ENCODE measurements at places on chromosomes 5 and 9.

DNA sequence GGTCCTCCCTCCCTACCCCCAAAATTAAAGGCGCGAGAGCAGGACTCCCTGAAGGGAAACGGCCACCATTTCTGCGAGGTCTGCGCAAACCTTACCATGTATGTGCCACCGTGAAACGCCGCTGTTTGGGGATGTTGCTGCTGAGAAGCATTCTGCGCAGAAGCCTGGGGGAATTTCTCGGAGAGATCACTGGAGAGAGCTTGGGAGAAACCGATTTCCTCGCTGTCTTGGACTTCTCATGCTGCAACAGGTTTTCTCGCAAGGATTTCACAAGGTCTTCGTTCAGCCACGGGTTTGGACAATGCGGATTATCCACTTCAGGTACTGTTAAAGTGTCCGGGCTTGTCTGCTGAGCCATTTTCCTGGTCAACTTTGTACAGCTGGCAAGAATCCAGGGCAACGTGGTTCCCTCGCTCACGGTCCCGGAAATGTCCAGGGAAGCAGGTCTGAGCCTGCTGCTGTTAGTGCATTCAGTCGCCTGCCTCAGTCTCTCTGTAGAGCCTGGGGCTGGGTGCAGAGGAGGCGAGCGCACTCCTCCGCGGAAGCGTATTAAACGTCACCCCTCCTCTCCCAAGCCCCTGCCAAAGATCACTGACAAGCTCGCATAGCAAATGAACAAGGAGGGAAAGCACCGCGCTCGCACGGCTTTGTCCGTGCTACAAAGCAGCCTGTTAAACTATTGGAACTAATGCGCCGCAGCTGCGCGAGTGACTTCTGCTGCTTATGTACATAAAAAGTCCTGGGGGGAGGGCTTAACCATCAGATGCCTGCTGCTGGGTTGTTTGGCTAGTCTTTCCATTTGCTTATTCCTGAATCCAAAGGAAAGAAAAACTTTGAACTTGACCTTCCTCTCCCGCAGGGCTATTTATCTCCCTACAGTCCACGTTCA lies 125.1 kb downstream of the PDE4D start:
- DNase-seq, result no peak

DNA sequence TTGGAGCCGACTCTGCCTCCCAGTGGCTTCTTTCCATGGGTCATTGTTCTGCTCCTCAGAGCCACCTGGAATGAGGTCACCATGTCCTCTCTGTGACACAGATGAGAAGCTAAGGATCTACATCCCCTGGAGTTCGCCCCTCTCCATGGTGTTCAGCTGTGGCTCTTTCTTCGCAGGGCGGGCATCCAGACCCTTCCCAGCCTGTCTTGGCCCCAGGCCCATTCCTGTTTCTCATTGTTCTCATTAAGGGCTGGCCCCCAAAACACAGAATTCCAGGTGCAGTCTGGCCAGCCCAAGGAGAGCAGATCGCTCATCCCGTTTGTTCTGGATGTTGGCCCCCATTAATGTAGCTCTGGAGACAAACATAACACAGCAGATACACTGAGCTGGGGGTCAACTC lies 66.4 kb upstream of the COL15A1 start:
- no peak for DNase-seq

DNA sequence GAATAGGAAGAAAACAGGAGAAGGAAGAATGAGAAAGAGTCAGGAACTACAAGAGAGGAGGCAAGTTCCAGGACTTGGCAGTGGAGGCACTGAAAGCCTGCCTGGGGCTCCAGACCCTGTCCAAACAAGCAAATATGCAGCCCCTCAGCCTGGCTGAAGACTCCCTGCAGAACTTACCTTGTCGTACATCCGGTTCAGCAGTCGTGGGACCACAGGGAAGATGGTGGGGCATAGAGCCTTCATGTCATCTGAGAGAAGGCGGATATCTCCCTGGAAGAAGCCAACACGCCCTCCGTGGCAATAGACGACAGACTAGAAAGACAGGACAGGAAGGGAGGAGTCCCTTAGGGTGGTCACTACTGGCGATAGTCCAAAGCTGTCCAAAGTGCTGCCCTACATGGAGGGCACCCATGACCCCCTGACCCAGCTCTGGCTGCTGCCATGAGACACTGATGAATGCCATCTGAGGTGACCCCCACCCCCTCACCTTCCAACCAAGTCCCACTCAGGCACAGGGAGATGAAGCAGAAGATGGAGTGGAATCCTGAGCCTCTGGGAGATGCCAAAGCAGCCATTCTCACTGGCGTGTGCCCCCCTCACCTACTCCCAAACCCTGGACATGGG lies 27.7 kb upstream of the MEIKIN start:
- no peak for DNase-seq

DNA sequence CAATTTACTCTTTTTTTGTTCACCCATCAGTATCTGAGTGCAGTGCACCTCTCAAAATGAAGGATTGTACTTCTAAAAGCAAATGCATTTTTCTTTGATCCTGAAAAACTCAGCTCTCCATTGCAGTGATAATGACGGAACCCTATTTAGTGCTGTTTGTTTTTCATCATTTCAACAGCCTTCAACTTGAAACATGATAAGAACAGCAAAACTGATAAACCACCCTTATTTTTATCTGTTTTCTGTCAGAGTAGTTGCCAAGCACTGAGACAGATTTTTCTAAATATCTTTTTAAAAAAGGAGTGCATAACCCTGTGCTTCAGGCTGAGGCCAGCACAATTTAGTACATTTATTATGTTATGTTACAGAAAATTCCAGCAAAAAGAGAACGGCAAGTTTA lies 549.8 kb upstream of the DMAC1 start:
- DNase-seq, result no peak

DNA sequence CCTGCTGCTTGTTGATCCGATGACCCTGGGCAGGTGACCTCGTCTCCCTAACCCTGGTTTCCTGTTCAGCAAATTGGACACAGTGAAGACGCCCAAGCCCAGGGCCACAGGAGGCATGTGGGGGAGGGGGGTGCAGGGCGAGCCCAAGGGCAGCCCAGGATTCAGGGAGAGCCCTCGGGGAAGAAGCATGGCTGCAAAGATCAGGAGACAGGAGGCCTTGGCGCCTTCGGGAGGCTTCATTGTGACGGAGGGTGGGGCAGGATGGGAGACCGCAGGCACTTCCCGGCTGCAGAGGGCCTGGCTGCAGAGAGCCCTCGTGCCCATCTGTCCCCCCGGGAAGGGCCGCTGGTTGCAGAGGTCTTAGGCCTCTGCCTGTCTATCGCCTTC lies 6.2 kb downstream of the ASS1 start:
- no peak for DNase-seq

DNA sequence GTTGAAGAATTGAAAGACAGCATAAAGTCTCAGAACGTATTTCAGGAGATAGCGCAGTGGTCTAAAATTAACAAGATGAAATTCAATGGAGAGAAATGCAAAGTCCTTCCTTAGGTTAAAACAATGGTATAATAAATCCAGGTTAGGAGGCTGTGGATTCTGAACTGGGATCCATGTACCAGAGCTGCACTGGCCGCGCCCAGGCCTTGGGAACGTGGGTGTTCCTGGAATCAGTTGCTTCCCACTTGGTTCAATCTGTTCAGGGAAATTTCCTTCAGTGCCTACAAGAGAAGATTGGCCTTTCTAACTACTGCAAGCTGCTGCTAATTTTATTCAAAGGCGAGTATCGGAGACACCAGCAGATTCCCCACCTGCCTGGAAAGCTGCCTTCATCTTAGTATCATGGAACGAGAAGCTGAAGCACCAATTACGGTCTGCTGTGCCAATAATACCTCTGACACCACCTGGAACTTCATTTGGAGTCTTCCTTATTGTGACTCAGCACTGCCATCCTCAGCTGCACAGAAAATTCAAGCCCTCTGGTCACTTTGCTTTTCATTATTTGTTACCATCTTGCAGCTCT lies 14.3 kb upstream of the CTNND2 start:
- no peak for DNase-seq

- no peak for DNase-seq
Observed at GRCh38 chr5:142248853-142249462, 75.9 kb downstream of the SPRY4 start.

- DNase-seq, result no peak
Observed at GRCh38 chr5:11622785-11623184, 281.5 kb downstream of the CTNND2 start.

Data from activated T-helper 9 cell treated with anti-CD3 and anti-CD28 coated beads, Interleukin-2, amount 50 U/mL, for 16 hours (primary cell).